ENCODE measurements at places on chromosomes 2 and 18.

DNA sequence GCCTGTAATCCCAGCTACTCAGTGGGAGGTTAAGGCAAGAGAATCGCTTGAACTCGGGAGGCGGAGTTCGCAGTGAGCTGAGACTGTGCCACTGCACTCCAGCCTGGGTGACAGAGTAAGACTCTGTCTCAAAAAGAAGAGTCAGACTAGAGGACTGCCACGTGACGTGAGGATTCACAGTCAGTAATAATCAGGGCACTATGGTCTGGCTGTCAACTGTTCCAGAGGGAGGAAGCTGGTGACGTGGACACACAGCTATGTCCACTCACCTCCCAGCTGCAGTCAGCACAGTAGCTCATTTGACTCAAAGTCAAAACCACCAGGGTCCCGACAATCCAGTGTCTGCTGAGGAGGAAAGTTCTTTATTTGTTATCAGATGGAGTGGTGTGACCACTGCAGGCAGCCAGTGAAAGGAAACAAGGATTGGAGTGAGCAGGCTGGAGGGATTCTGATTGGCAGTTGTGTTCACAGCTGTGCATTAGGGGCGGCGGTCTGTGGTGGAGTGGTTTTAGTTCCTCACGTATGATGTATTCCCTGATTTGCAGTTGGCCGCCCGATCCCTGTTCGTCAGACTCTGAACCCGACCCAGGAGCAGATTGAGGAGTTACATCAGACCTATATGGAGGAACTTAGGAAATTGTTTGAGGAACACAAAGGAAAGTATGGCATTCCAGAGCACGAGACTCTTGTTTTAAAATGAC is 37.9 kb downstream of the MOGAT1 start:
- H3K27me3 ChIP-seq, result peaks cover 5% of the 10 kb centered on the region
- H3K36me3 ChIP-seq, result no peaks in the 10 kb centered on the region
- DNase-seq, result peak; percentile 22
- no peak overlapping the region for H3K27ac ChIP-seq
- no peak overlapping the region for H3K4me3 ChIP-seq

- no peak overlapping the region for H3K27ac ChIP-seq
- H3K36me3 ChIP-seq, result no peaks in the 10 kb centered on the region
- no peak for DNase-seq
Observed at GRCh38 chr2:201608021-201608420, 35.3 kb downstream of the TMEM237 start.

DNA sequence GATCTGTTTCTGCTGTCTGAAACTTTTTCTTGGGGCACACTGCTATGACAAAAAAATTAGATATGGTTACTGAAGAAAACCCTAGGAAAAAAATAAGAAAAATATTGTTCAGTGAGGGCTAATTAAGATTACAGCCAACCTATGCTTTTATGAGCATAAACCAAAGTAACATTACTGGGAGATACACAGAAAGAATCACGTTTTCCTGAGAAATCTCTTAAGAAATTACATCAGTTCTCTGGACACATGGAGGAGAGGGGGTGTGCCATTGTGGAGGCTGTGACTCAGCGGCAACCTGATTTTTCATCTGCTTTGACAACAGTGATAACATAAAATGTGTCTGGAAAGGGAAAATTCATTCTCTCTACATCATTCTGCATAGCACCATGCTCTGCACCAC is 13.4 kb upstream of the NMI start:
- H3K4me1 ChIP-seq, result no peaks in the 10 kb centered on the region
- no peaks in the 10 kb centered on the region for H3K27me3 ChIP-seq
- DNase-seq, result no peak
- H3K36me3 ChIP-seq, result no peaks in the 10 kb centered on the region
- H3K4me3 ChIP-seq, result no peak overlapping the region

- H3K4me1 ChIP-seq, result no peaks in the 10 kb centered on the region
- H3K27ac ChIP-seq, result peak overlapping the region; percentile 67
- no peak overlapping the region for H3K4me3 ChIP-seq
- no peaks in the 10 kb centered on the region for H3K27me3 ChIP-seq
- DNase-seq, result no peak
Observed at GRCh38 chr2:233082931-233083755, 23.0 kb downstream of the INPP5D start.

DNA sequence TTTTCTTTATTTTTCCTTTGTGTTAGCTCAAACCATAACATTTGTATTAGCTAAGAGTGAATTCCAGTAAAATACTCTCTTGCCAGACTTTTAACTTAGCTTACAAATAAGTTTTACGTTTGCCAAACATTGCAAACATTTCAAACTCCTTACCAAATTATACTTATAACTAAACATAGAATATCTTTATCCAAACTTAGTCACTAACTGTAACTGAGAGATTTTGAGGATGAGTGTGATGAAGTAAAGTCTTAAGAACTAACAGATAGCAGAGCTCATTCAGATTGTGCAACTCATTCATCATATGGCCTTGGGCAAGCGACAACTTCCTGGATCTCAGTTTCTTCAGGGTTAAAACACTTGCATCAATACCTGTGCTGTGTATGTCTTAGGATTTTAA is 533.7 kb downstream of the TDRD15 start:
- no peak for DNase-seq
- no peaks in the 10 kb centered on the region for H3K4me1 ChIP-seq
- no peak overlapping the region for H3K27ac ChIP-seq
- H3K27me3 ChIP-seq, result no peaks in the 10 kb centered on the region

DNA sequence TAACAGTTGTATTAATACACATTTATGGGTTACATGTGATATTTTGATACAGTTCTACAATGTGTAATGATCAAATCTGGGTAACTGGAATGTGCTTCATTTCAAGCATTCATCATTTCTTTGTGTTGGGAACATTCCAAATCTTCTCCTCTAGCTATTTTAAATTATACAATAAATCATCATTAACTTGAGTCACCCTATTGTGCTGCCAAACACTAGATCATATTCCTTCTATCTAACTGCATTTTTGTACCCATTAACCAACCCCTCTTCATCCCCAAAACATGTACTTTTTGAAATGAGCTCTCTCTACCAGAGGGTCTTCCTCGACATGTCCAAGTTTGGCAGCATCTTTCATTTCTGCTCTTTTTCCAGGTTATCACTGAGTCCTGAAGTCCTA is 81.1 kb upstream of the TTC39C start:
- no peak overlapping the region for H3K4me3 ChIP-seq
- H3K4me1 ChIP-seq, result no peaks in the 10 kb centered on the region
- no peak overlapping the region for H3K27ac ChIP-seq
- no peaks in the 10 kb centered on the region for H3K36me3 ChIP-seq
- no peak for DNase-seq

- H3K4me1 ChIP-seq, result no peaks in the 10 kb centered on the region
- DNase-seq, result no peak
- H3K36me3 ChIP-seq, result no peaks in the 10 kb centered on the region
- H3K27ac ChIP-seq, result no peak overlapping the region
- no peak overlapping the region for H3K4me3 ChIP-seq
- H3K27me3 ChIP-seq, result no peaks in the 10 kb centered on the region
Observed at GRCh38 chr2:133192028-133192427, 376.2 kb downstream of the NCKAP5 start.

- H3K36me3 ChIP-seq, result no peaks in the 10 kb centered on the region
- H3K4me1 ChIP-seq, result no peaks in the 10 kb centered on the region
- H3K27ac ChIP-seq, result no peak overlapping the region
- H3K27me3 ChIP-seq, result no peaks in the 10 kb centered on the region
Observed at GRCh38 chr2:235116885-235117492, 165.2 kb downstream of the SH3BP4 start.

DNA sequence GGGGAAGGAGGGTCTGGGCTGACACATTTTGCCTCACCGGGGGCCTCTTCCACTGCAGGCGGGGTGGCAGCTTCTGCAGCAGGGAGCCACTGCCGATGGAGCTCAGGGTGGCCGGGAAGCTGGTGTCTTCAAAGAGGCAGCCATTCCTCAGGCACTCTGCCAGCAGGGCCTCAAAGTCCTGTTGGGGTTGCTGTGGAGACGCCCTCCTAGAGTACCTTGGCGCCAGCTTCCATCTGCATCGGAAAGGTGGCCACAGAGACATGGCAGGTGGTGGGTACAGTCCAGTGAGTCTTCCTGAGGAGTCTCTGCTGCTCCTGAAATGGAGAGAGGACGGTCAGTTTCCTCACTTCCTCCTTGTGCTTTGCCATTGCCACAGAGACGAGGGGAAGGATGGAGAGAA is 12.1 kb downstream of the CAPN14 start:
- no peak for DNase-seq
- H3K4me1 ChIP-seq, result no peaks in the 10 kb centered on the region
- no peaks in the 10 kb centered on the region for H3K36me3 ChIP-seq
- no peak overlapping the region for H3K27ac ChIP-seq
- H3K4me3 ChIP-seq, result no peak overlapping the region

GRCh38 chr2:207035875-207036274 is 96.6 kb downstream of the CPO start:
- H3K36me3 ChIP-seq, result no peaks in the 10 kb centered on the region
- H3K4me3 ChIP-seq, result no peak overlapping the region
- no peak overlapping the region for H3K27ac ChIP-seq
- no peaks in the 10 kb centered on the region for H3K4me1 ChIP-seq
- DNase-seq, result no peak

DNA sequence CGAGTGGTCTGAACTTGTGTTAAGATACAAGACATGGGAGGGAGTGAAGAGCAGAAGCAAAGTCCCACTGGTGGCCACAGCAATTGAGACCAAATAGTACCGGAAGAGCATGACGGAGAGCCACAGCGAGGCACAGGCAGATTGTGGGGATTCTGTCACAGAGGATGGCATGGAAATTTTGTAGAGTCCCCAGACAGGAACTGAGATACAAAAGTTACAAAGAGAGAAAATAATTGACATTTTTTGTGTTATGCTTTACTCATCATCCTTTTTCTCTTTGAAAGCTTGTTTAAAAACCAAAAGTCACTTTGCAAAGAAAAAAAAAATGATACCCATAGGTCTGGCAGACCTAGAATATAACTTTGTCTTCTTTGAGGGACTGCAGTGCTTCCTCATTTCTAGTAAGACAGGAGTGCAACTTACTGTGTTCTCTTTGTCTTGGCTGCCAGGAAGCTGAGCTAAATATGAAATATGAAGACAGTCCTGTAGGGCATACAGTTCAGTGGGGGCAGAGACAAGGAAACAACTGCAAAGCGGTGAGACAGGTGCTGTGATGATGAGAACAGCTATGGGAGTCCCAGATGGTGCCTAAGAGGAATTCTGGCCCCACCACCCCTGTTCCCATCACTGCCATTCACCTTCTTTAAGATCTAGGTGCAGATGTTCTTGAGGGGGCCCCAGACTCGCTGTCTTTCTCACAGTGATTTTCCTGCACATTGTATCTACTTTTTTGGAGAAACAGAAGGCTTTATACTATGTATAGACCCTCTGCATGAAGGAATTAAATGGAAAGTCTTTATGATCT is 5.2 kb downstream of the ARHGAP25 start:
- no peaks in the 10 kb centered on the region for H3K4me1 ChIP-seq
- no peaks in the 10 kb centered on the region for H3K27me3 ChIP-seq
- no peak overlapping the region for H3K27ac ChIP-seq
- no peak overlapping the region for H3K4me3 ChIP-seq
- no peak for DNase-seq

- no peak overlapping the region for H3K27ac ChIP-seq
- H3K4me1 ChIP-seq, result no peaks in the 10 kb centered on the region
- no peaks in the 10 kb centered on the region for H3K36me3 ChIP-seq
- DNase-seq, result peak; percentile 66
- no peak overlapping the region for H3K4me3 ChIP-seq
Observed at GRCh38 chr2:237540823-237541222, 25.6 kb upstream of the PRLH start.

DNA sequence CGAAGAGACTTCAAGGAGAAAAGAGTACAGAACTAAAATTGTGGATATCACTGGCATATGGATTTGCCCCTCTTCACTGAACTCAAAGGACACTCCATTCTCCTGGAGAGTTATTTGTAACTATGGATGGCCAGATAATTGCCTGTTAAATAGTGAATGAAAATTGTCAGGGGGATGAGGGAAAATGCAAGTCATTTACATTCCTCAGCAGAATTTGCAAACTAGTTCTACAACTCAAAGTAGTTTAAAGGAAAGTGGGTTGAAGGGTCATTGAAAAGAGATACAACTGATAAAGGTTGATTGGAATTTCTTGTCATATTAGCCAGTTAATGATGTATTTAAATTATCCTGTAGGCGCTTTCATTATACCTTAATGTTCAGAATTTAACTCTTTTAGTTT is 266.5 kb upstream of the SPOPL start:
- no peaks in the 10 kb centered on the region for H3K27me3 ChIP-seq
- DNase-seq, result no peak
- no peak overlapping the region for H3K4me3 ChIP-seq
- H3K27ac ChIP-seq, result no peak overlapping the region
- no peaks in the 10 kb centered on the region for H3K4me1 ChIP-seq

- no peak overlapping the region for H3K27ac ChIP-seq
- H3K4me3 ChIP-seq, result no peak overlapping the region
- no peaks in the 10 kb centered on the region for H3K4me1 ChIP-seq
Observed at GRCh38 chr2:10462178-10463083, 14.3 kb upstream of the ODC1 start.

GRCh38 chr2:231693956-231694355 is 14.4 kb upstream of the PTMA start:
- no peaks in the 10 kb centered on the region for H3K36me3 ChIP-seq
- no peaks in the 10 kb centered on the region for H3K27me3 ChIP-seq
- no peaks in the 10 kb centered on the region for H3K4me1 ChIP-seq

- no peak overlapping the region for H3K4me3 ChIP-seq
- peaks cover 32% of the 10 kb centered on the region for H3K4me1 ChIP-seq
- peak overlapping the region; percentile 93 for H3K27ac ChIP-seq
- no peak for DNase-seq
Observed at GRCh38 chr18:63157293-63158011, 162.1 kb downstream of the BCL2 start.

DNA sequence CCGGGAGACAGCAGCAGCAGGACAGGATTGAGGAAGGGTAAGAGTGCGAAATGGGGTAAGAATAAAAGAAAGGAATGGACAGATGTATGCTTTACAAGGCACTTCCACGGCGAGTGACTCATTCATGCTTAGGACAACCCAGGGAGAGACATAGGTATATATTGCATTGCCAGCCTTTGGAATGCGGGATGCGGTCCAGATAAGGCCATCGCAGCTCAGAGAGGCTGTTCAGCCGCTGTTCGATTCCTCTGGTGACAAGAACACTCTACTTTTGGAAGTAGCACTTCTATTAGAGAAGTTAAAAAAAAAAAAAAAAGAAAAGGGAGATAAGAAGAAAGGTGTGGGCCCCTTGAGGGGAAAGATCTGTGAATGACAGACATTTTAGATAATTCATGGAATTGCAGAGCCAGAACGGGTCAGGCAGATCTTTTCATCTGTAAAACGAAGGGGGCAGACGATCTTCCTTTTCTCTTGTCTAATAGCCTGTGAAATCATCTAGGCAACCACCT is 819 bp upstream of the NCOA1 start:
- H3K27ac ChIP-seq, result peak overlapping the region; percentile 96
- H3K36me3 ChIP-seq, result no peaks in the 10 kb centered on the region
- H3K27me3 ChIP-seq, result no peaks in the 10 kb centered on the region
- no peaks in the 10 kb centered on the region for H3K4me1 ChIP-seq

Measured in uterus (tissue), 4 donors.